ENCODE measurements at places on chromosomes 13 and 19.

DNA sequence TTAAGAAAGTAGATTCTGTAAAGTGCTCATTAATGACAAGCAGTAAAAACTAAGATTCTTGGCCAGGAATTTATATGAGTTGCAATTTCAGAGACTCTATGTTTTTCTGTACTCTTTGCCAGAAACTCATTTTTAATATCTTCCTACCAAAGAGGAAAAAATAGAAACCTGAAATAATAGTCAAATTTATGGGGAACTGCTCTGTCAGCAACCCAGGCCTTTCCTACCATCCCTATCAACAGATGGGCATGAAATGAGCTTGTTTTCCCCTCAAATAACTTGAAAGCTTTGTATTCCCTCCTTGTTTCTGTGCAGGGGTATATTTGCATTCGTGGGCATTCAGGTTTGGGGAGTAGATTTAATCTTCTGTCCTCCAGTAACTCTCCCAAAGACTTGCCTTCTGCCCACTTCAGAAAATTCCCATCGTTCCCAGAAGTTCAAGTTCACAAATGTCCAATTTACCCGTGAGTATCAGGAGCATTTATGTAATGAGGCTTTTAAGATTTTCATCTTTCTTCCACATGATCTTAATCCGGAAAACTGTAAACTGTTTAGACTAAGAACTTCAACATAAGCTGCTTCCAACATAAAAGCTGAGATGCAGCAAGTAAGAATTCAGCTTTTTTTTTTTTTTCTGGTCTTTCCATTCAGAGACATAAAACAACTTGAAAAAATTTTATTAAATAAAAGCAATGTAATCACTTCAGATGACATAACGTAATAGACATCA lies 363.1 kb downstream of the EFNB2 start:
- peak; percentile 64 for DNase-seq

DNA sequence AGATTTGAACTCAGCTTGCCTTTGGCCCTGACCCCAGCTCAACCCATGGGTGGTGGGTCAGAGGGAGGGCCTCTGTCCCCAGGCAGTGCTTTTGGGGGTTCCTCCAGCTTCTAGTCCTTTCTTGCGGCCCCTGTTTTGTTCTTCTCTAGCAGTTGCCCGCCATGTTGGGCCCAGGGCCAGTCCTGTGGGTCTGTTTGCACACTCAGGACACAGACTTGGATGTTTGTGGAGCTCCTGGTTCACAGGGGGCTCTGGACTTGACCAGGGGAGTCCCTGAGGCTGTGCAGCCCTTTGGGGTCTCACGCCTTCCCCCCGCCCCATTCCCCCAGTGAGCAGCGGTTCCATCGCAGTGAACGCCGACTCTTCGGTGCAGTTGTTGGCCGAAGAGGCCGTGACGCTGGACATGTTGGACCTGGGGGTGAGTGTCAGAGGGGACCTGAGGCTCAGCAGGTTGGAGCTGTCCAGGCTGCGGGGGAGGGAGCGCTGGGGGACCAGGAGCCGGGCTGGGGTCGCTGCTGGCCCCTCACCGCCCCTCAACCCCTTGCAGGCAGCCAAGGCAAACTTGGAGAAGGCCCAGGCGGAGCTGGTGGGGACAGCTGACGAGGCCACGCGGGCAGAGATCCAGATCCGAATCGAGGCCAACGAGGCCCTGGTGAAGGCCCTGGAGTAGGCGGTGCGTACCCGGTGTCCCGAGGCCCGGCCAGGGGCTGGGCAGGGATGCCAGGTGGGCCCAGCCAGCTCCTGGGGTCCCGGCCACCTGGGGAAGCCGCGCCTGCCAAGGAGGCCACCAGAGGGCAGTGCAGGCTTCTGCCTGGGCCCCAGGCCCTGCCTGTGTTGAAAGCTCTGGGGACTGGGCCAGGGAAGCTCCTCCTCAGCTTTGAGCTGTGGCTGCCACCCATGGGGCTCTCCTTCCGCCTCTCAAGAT lies 2.5 kb downstream of the ATP5F1D start:
- DNase-seq: no peak

- no peak for DNase-seq
These were observed 402.9 kb downstream of the HS6ST3 start for GRCh38 chr13:96492766-96493165.

- DNase-seq: no peak
These were observed 14.7 kb downstream of the DCT start for GRCh38 chr13:94464771-94465170.

GRCh38 chr13:28843639-28844038 lies 23.5 kb downstream of the MTUS2 start:
- no peak for DNase-seq

GRCh38 chr19:40756502-40757110 lies 5.6 kb downstream of the SNRPA start:
- no peak for DNase-seq

All from dermis microvascular lymphatic vessel endothelial cell (primary cell).